Lower leg skin (tissue), 4 donors: ENCODE measurements at places on chromosomes 3 and 15. TPM values are rescaled to one million over a fixed set of nuclear protein-coding genes. Genes with fewer than 3 reads are reported as not detected.

Gene PRTG
- not detected for total RNA-seq

Gene TM4SF4
- not detected for total RNA-seq

Gene IGSF10
- 2.4 TPM for total RNA-seq

Gene STRIT1
- total RNA-seq: not detected

Gene SRGAP3
- 18.5 TPM for total RNA-seq

Gene UROC1
- not detected for total RNA-seq

Gene GPR171
- total RNA-seq: 0.68 TPM

Gene IL20RB
- total RNA-seq: 282 TPM

Gene COL6A5
- total RNA-seq: 0.04 TPM

Gene ST3GAL6
- total RNA-seq: 19.8 TPM
